ENCODE measurements at places on chromosomes 4 and X.

DNA sequence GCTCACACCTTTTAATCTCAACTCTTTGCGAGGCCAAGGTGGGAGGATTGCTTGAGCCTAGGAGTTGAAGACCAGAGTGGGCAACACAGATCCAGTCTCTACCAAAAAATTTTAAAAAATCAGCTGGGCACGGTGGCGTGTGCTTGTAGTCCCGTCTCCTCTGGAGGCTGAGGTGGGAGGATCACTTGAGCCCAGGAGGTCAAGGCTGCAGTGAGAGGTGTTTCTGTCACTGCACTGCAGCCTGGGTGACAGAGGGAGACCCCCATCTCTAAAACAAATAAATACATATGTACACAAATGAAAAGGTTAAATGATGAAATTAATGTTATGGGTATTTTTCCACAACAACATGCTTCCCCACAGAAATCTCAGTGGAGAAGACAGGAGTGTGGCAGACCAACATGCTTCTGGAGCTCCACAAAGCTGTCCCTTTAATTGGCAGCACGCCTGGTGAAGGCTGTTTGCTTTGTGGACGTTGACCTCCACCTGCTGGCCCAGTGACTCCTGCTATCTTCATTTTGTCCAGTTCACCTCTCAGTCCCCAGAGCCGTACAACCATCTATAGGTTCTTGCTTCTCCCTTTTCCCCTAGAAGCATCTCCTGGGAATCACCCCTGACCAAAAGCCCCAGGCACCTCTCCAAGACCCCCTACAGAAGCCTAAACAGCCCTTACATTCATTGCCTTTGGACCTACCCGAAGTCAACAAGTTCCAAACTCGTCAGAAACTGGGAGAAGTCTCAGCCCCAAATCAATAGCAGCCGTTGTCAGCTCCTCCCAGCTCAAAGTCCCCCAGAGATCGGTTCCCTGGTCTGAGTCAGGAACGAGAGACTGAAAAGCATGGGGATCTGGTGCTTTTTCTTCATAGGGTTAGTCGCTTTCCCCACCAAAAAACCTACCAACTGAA lies 36.4 kb upstream of the CD99 start:
- DNase-seq, result no peak

DNA sequence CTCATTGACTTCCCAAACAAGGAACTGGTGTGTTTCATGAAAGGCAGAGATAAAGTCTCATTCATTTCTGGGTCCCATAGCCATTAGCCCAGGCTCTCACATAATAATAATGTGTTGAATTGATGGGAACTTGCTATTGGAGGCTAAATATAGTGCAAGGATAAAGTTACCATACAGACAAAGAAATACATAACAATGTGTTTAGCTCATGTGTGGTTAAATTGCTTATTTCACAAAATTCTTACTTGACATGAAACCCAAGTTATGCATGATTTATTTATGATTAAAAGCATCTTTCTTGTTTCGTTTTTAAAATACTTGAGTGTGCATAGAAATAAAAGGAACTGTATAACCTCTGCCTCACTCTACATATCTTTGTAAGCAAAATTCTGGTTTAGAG lies 37.3 kb upstream of the LPAR4 start:
- DNase-seq, result no peak

DNA sequence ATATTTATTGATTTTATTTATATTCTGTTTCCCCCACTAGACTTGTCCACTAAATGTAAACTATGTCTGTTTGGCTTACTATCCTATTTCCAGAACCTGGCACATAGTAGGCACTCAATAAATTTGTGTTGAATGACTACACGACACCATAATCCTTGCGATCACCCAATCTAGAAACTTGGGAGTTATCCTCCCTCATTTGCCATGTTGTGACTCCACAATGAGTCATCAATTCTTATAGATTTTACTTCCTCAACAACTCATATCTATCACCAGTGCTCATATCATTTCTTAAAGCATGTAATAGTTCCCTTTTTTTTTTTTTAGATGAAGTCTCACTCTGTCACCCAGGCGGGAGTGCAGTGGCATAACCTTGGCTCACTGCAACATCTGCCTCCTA lies 39.9 kb upstream of the VAMP7 start:
- DNase-seq, result no peak

GRCh38 chr4:124948976-124949597 lies 236.6 kb upstream of the ANKRD50 start:
- DNase-seq, result no peak

DNA sequence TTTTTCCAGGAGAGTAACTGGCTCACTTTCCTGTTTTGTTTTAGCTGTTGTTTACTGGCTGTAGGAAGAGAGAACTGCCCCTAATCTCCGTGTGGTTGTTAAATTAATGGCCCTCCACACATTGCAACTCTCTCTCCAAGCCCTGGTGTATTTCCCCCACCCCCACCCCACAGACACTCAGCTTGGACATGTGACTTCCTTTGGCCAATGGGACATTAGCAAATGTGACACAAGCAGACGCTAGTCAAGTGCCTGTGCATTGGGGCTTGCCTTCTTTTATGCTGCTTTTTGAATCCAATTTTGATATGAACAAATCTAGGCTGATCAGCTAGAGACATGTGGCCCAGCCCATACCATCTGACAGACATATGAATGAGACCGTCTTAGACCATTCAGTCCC lies 59.6 kb upstream of the TAB3 start:
- no peak for DNase-seq

DNA sequence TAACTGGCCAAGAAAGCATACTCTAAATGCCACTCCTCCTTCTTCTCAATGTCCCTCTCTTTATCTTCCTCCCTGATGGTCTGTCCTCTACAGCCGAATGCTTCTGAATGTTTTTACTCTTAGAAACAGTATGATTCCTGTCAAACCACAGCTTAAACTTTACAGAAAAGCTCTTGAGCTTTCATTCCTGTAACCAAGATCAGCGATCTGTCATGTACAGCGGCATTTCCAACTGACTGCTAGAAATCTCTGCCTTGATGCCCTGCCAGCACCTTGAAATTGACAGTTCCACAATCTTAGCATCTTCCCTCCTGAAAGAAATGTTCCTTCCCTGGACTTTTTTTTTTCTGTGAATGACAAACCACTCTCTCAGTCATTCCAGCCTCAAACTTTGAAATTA lies 11.5 kb upstream of the GATB start:
- no peak for DNase-seq

DNA sequence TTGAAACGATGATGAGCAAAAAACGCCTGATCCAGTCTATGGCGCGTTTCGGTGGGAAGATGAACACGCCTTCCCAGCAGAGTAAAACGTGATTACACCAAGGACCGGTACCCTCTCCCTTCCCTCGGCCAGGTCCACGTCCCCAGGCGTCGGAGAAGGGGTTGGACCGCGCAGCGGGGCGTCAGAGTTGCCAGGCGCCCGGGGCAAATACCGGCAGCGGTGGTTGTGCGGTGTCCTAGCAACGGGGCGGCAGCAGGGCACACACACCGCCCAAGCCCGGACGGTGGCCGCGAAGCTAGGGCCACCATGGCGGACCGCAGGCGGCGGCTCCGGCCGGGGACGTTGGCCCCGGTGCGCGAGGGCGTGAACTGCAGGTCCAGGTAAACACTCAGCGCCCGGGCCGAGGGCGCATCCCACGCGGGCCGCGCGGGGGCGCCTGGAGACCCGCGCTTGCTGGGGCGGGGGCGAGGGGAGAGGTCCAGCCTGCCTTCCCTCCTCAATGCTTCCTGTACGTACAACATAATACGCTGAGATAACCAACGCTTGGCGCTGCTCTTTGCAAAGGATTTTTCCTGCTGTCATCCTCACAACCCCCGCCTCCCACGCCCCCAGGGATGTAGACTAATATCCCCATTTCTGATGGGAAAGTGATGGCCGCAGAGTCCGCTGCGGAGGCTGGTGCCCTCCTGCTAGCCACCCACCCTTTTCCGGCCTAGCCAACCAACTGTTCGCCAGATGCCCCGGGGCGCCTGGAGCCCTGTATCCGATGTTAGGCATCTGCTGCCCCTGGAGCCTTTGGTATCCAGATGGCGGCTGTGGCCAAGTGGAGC lies at the start of gene FAM47E:
FAM47E (plus strand) TSS at position 281 of the 830 bp plus-strand sequence; CDS start at position 307, 26 bp downstream.
- no peak for DNase-seq

DNA sequence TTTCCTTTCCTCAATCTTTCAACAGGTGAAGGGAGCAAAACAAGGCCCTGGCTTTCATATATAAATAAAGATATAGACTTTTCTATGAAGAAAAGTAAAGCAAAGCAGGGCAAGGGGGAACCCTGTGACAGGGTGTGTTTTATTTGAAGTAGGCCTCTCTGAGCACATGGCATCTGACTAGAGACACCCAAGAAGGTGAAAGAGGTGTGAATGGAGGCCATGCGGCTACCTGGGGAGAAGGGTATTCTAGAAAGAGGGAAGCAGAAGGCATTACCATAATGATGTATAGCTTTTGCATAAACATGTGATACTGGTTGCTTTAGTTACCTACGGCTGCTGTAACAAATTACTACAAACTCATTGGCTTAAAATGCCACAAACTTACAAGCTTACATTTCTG lies 75.8 kb downstream of the DHX15 start:
- DNase-seq, result no peak

GRCh38 chr4:61451935-61452334 lies 251.8 kb downstream of the ADGRL3 start:
- DNase-seq, result no peak

- no peak for DNase-seq
Measured at GRCh38 chr4:26568446-26568994, 15.4 kb upstream of the TBC1D19 start.

GRCh38 chr4:182478475-182478874 lies 235.3 kb downstream of the TENM3 start:
- DNase-seq, result no peak

DNA sequence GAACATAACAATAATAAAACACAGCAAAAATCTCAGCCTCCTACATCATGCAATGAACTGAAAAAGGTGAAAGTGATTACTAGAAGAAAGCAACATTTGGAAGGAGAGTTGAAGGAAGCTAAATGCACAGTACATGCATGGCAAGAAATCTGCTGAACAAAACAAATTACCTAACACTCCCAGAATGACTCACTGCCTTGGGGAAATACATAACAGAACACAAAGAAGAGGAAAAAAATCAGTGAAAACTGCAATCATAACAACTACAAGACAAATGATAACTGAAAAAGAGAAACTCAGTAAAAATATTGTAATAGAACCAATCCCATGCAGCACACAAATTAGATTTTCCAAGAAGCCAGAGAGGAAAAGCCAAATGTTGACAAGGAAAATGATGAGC lies 1513.2 kb downstream of the ARAP2 start:
- DNase-seq, result no peak

GRCh38 chr4:76527666-76528065 lies 92.6 kb downstream of the SHROOM3 start:
- no peak for DNase-seq

GRCh38 chrX:155874571-155875244 lies 6.4 kb upstream of the VAMP7 start:
- no peak for DNase-seq

- DNase-seq, result no peak
Measured at GRCh38 chr4:127788517-127788916, 6.4 kb downstream of the HSPA4L start.

- no peak for DNase-seq
Measured at GRCh38 chrX:111888600-111888999, 12.6 kb downstream of the TRPC5OS start.

DNA sequence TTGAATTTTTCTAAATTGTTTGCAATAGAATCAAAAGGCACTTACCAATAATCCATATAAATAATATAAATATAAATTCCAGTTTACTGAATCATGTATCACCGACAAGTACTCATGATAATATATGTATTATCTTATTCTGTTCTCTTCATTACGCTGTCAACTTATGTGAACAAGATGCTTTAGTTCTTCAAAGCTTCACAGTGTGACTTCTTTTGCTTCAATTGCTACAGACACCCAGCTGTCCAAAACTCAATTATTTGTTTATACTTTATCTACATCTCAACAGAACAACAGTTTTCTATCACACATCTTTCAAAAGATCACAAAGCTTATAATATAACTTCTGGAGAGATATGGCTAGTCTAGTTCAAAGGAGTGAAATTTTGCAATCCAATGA lies 1499.9 kb upstream of the PCDH10 start:
- DNase-seq, result no peak

- DNase-seq, result no peak
Measured at GRCh38 chr4:16461362-16461761, 235.1 kb upstream of the TAPT1 start.

- no peak for DNase-seq
Measured at GRCh38 chr4:136319789-136320464, 1212.4 kb downstream of the PCDH18 start.

DNA sequence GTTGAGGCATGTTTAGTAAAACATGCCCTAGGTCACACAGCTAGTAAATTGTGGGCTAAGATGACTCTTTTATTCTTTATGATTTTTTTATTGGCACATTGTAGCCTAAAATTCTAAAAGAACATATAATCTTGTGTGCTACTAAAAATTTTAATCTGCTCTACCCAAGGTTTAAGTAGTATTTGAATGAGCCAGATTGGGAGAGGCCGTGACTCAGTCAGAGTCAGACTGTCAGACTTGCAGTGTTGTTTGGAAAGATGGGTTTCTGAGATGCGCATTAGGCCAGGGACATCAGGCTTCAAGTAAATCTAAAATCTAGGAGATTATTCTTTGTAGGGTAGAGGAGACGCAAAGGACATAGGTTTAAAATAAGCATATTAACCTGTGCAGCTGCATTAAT lies 30.7 kb upstream of the TMPRSS11E start:
- DNase-seq, result no peak

GRCh38 chr4:175377203-175377602 lies 434.9 kb downstream of the GPM6A start:
- no peak for DNase-seq

DNA sequence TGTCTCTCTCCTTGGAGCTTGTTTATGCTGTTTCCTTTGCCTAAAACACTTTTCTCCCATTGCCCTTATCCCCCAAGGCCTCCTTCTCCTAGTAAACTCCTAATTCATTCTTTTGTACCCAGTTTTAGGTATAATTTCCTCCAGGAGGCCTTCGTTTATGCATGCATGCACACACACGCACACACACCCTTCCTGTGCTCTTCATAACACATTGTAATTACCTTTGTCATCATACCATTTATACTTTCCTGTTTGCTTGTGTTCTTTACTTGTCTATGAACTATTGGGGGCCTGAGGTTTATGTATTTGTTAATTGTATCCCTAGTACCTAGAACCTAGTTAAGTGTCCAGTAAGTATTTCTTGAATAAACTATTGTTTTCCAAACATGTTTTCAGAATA lies 45.5 kb downstream of the XIAP start:
- no peak for DNase-seq

DNA sequence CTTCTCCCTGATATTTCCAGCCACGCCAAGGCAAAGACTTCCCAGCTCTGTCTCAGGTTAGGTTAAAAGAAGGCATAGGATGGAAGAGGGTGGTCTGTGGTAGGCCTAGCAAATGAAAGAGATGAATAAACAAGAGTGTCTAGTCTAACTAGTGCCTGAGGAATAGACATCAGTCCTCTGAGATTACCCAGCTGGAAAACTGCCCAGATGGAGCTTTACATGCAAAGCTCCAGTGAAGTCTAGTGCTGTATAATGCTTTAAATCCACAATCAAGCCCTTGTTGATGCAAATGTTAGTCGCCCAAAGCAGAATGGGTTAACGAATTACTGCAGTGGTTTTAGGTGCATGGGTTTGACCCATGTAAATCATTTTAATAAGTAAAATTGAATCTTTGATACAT lies 24.8 kb upstream of the GUCY1B1 start:
- no peak for DNase-seq

Data from activated T-helper 1 cell treated with anti-CD3 and anti-CD28 coated beads, Interleukin-2, amount 50 U/mL, for 16 hours (primary cell).